Stimulated activated CD4-positive, alpha-beta T cell treated with anti-CD3 and anti-CD28 coated beads, Interleukin-12 subunit alpha, Interleukin-12 subunit beta, amount 100 ng/mL, for 48 hours (primary cell): ENCODE measurements at places on chromosomes 7 and 10.

- no peak for DNase-seq
Observed at GRCh38 chr10:61998937-61999336, 97.4 kb downstream of the ARID5B start.

DNA sequence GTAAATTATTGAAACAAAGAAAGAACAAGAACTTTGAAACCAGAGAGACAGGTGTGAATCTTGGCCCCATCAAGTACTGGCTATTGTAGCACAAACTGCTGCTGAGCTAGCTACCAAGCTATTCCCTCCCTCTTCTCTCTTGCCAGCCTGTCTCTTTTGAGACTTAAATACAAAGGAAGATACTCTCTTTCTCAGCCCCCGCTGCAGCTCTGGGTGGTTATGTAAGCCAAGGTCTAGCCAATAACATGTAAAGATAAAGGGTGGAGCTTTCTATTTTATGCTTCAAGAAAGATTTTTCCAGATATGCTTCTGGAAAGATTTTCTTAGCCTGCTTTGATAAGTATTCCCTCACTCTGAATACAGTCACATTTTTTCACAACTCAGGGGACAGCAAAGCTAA, 17.2 kb downstream of the BAZ1B start:
- DNase-seq, result no peak

- no peak for DNase-seq
Observed at GRCh38 chr10:1270906-1271305, 214.7 kb downstream of the WDR37 start.

- peak; percentile 28 for DNase-seq
Observed at GRCh38 chr7:116500078-116500853, 728 bp downstream of the CAV2 start.

GRCh38 chr7:158139499-158139898, 448.1 kb downstream of the PTPRN2 start:
- DNase-seq, result no peak

DNA sequence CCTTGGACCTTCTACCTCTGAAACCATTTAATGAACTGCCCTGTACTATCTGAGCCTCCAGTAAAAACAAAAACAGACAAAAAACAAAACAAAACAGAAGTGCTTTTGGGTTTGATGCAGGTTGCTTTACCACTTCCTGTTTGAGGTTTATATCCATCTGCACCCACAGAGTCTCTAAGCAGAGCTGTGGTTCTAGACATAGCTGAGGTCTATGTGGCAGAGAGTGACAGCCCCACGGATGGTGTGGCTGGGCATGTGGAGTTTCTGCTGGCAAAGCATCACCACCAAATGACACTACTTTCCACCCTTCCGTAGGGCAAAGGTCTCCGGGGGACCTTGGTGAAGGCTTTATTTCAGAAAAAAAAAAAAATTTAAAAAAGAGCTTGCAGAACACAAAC, 754.2 kb downstream of the GRID1 start:
- DNase-seq, result no peak

DNA sequence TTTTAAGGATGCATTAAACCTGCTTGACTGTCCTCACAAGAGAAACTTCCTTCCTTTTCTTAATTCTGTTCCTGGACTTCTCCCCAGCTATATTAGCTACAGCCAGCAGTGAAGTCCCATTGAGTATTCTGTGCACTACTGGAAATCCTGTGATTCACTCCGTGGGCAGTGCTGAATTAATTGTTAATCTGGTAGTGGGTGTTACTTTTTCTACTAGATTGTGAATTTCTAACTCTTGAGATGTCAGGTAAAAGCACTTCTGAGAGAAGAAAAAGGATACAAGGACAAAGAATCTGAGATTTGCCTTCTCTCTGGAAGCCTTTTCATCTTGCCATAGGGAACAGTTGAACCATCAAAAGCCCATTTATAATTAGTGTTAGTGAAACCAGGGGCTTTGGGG, 33.9 kb downstream of the CYCS start:
- no peak for DNase-seq

- no peak for DNase-seq
Observed at GRCh38 chr10:57964351-57964750, 303.3 kb downstream of the IPMK start.

DNA sequence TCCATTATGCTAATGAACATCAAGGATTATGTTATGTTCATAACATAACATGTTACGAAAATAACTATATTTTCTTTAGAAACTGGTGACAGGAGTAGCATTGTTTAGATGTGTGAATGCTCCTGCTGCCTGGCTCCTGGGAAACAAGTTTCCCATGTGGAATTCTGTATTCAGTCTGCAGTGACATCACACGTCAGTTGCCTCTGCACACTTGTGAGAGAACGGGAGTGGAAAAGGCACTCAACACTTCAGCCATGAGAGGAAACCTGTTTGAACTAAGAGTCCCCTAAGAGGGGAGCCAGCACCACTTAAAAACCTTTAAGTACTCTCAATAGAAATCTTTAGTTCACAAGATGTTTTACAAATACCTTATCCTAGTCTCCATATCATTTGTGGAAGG, 140.3 kb upstream of the FAM20C start:
- no peak for DNase-seq

GRCh38 chr7:155464948-155465739, 7.2 kb downstream of the EN2 start:
- DNase-seq, result no peak

- no peak for DNase-seq
Observed at GRCh38 chr10:114526126-114526503, 121.8 kb upstream of the AFAP1L2 start.

GRCh38 chr10:121613456-121613855, 15.2 kb upstream of the FGFR2 start:
- no peak for DNase-seq

GRCh38 chr10:14952851-14953423, 959 bp downstream of the DCLRE1C start:
- DNase-seq, result no peak

DNA sequence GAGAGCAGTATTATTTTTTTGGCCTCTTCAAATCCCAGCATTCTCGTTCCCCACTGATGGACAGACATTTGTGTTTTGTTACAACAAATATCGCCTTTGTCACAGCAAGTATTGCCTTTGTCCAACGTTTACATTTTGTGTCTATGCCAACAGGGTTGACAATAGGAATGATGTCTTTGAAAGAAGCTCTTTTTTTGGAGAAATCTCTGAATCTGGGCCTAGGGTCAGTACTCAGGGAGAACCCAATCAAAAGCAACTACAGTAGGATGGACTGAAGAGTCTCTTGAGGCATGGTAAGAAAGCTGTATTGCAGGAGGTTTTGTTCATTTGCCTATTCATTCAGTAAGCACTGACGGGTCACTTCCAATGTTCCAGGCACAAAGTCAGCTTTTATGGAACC, 57.7 kb upstream of the KLF14 start:
- no peak for DNase-seq

- DNase-seq, result no peak
Observed at GRCh38 chr10:4982764-4983226, 19.6 kb downstream of the AKR1C1 start.

- DNase-seq, result no peak
Observed at GRCh38 chr10:33632432-33632831, 298.0 kb upstream of the NRP1 start.
